Jurkat, Clone E6-1 (cell line): ENCODE measurements at places on chromosomes 1 and 21.

DNA sequence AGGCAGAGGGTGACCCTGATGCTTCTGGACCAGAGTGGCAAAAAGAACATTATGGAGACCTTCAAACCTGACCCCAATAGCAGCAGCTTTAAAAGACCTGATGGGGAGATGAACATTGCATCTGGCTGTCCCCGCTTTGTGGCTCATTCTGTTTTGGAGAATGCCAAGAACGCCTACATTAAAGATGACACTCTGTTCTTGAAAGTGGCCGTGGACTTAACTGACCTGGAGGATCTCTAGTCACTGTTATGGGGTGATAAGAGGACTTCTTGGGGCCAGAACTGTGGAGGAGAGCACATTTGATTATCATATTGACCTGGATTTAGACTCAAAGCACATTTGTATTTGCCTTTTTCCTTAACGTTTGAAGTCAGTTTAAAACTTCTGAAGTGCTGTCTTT lies 45.8 kb downstream of the TRAF5 start:
- DNase-seq, result no peak

- no peak for DNase-seq
Measured at GRCh38 chr21:42459082-42459460, 37.0 kb downstream of the RSPH1 start.

DNA sequence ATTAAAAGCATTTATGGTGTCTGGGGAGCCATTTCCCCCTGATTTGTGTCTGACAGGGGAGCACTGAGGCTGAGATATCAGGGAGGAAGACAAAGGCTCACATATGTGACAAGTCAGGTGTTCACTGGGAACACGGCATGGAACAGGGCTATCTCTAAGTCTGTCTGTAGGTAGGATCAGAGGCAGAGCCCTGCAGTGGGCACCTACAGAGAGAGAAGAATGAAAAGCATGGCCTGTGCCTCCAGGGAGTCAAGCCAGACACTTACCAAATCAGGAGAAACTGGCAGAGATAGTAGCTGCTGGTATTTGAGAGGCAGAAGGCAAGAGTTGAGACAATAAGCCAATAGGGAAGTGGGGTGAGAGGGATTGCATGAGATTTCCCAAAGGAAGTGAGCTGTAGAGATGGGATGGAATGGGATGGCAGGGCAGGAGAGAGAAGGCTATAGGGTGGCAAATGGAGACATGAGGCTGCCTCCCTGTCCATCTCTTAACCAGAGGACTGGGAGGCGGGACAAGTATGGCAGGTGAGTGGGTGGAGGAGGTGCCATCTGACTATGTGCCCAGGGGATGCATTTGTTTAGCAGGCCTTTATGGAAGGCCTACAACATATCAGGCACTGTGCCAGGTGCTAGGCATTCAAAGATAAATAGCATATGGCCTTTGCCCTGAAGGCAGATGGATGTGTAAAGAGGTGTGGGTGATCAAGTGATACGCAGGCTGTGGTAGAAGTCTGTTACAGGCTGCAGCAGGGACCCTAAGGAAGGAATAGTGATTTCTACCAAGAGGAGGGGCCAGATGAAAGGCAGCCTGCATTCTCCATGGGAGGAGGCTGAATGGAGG lies 136.2 kb upstream of the IPO9 start:
- DNase-seq, result no peak

GRCh38 chr21:42900446-42900845 lies 7.3 kb downstream of the NDUFV3 start:
- DNase-seq, result no peak

DNA sequence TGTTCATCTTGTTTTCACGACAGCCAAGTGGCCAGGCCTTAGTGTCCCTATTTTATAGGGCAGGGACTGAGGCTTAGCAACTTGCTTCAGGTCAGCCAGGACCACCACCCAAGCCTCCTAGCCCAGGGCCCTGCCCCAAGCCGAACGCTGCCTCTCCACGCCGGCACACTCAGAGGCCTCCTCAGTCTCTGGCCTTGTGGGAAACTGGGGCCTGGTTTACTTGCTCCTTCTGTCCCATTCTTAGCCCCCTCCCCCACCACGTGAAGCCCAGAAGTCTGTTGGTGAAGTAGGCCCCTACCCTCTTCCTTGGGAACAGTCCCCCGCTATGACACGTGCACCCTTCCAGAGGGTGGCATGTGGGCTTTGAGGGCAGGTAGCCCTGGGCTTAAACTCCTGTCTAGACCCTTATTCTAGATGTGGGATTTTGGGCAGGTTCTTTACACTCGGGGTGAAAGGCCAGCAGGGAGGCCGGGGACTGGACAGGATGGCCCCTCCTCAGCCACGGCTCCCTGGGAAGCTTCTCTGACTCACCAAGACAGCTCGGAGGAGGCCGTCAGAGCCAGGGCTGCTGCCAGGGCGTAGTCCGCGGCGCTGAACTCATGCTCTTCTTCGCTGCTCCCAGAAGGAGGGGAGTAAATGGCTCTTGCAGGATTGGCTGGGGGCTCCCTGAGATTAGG lies 4.3 kb downstream of the MYOM3 start:
- no peak for DNase-seq

DNA sequence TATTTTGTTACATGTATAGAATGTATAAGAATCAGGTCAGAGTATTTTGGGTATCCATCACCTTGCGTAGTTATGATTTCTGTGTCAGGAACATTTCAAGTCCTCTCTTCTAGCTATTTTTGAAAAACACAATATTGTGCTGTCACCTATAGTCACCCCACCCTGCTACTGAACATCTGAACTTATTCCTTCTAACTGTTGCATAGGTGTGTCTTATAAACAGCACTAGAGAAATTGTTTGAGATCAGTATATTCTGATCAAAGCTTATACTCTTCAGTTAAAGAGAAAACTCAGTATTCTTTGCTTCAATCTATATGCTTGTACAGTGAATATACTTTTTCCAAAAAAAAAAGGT lies 96.0 kb downstream of the ASH1L start:
- DNase-seq, result no peak

DNA sequence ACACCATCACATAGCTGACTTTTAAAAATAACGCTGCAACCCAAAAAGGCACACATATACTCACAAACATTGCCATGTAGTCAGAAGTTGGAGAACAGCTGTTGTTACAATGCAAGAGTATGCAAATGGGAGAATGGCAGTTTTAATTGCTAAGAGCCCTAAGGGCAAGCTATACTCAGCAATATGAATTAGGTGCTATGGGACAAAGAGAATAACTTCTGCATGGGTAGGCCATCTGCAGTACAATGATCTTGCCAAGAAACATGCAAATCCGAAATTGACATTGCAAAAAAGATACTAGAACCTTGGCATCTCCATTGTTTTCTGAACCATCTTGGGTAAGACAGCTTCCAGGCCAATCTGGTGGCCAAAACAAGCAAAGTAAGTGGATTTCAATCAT lies 697.8 kb downstream of the LRRIQ3 start:
- DNase-seq, result no peak

DNA sequence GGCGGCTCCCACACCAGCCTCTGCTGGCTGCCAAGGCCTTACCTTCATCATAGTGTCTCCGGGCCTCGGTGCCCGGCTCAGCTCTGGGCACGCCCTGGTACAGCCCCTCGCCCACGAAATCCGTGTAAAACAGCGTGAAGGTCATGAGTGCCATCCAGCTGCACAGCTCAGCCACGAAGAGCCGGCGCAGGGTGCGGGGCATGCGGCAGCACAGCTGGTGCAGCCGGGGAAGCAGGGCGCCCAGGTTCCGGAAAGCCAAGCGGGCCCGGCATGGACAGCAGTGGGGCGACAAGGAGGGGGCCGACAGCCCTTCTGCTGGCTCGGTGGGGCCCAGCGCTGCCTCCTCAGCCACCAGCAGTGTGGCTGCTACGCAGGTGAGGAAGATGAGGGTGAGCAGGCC lies 17.5 kb downstream of the SLC45A3 start:
- DNase-seq, result no peak

DNA sequence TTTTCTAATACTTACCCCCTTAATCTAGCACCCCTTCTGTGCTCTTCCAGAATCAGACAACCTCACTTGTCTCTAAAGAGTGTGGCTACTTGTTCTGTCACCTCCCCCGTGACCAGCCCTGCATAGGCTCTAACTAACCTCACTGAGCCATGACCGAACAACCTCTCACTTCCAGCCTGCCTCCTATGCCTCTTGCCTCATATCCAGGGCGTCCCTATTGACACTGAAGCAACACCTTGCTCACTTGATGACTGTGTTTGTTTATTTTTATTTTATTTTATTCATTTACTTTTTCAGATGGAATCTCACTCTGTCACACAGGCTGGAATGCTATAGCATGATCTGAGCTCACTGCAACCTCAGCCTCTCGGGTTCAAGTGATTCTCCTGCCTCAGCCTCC lies 235.1 kb upstream of the B3GALT2 start:
- DNase-seq, result no peak

- no peak for DNase-seq
Measured at GRCh38 chr1:119673171-119673940, 25.3 kb upstream of the ZNF697 start.

- DNase-seq, result no peak
Measured at GRCh38 chr1:147236959-147237791, 5.3 kb upstream of the CHD1L start.

DNA sequence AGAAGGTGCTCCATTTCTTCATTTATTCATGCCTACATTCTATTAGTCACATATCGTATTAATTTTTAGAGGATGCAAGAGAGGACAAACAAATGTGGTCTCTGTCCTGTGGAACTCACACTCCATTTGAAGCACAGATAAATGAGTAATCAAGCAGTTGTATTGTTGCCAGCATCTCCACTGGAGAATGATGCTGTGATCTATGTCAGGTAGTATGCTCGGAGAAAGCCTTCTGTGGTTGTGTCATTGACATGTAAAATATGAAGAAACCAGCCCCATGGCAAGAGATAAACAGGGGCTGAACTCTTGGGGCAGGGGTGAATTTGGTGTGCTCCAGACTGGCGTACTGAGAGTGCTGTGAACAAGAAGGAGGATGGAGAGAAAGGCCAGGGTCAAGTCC lies 101.2 kb downstream of the FASLG start:
- no peak for DNase-seq

DNA sequence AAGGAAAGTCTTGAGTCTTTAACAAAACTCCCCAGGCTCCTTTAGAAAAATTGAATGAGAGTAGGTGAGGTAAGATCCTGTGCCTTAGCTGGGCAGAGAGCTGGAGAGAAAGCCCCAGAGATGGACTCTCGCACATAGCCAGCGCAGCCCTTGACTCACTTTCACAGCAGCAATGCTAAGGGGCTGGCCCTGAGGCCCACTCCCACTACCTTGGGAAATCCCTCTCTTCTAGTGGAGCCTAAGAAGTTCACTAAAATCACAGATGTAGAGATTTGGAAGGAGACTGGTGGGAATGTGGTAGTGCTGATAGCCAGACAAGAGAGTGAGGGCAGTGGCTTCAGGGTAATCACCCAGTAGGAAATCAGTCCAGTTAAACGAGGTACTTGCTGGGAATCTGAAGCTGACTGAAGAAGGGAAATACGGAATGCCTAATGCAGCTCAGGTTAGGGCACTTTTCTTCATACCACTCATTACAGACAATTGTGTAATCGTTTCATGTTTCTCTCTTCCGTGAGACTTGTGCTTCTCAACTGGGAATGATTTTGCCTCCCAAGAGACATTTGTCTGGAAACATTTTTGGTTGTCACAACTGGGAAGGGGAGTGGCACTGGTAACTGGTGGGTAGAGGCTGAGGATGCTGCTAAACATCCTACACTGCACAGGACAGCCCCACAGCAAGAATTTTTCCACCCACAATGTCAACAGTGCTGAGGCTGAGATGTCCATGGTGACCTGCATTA lies 42.4 kb upstream of the LRRC8C start:
- no peak for DNase-seq
